ENCODE measurements at places on chromosomes 6 and 20.

- no peak for DNase-seq
Observed at GRCh38 chr20:31823360-31824124, 4.4 kb downstream of the MYLK2 start.

- no peak for DNase-seq
Observed at GRCh38 chr6:12311106-12311505, 20.9 kb downstream of the EDN1 start.

DNA sequence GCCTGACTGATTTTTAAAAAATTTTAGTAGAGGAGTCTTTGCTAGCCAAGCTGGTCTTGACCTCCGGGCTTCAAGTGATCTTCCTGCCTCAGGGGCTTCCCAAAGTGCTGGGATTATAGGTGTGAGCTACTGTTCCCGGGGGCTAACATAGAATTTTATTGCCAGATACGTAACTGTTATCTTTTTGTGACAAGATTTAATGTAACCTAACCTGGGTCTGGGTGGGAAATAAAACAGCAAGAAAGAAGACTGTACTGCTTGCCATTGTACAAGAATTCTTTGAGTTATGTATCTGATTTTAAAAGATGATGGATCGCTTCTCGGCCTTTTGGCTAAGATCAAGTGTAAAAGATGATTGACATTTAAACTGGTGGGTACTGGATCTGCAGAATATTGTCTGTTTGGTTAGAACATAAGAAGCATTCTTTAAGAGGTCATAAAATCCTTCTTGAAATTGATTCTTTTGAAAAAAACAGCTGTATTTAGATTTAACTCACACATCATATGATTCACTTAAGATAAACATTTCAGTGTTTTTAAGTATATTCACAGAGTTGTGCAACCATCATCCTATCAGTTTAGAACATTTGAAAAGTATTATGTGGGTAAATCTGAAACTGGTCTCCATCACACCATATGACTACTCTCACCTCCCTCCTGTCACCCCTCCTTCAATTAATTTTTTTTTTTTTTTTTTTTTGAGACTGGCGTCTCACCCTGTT lies 21.6 kb downstream of the TPX2 start:
- DNase-seq: no peak

DNA sequence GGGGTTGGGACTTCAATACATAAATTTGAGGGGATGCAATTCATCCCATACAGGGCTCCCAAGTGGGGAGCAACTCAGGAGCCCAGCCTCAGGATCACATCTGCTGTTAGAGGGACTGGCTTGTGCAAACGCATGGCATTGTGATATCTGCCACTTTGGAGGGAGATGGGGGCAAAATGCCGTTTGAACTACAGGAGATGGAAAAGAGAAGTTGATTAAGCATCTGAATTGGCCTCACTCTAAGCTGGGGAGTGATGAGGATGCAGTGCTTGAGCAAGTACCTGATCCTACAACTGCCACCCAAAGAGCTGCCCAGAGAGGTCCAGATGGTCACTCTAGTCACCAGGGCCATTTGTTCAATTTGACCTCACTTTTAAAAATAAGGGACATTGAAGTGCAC lies 2.0 kb downstream of the LY86 start:
- no peak for DNase-seq

DNA sequence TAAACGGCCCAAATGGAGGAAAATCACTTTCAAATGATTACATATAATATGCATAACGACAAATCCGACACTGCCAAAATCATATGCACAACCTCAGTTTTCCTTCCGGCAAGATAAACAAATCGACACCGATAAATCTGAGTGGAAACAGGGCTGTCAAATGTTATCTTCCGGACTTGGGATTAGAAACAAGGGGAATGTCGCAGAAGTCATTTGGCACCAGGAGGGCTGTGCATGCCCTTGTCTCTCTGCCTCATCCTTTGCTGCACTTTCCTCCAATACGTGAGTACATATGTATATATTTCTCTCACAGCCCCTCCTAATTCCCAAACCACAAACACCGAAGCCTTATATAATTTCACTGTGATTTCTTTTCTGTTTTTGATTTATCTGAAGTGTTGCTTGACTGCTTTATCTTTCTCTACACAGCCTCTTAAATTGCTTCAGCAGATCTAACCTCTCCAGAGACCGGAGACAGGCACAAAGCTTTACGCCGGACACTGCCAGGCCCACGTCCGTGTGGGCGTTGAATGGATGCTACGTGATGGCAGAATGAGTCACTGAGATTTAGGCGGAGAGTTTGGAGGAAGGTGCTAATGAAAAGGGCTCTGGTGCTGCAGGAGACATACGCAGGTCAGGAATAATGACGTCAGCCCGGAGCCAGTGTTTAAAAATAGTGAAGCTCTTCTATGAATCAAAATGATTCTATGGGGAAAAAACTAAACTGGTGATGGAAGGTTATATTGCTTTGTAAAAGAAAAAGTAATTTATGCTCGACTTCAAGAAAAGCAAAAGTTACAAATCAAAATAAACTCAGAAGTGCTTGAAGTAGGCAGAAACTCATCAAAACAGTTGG lies 21.0 kb upstream of the PRELID3B start:
- DNase-seq: peak; percentile 56

- DNase-seq: no peak
Observed at GRCh38 chr6:30806581-30807183, 62.3 kb upstream of the IER3 start.

DNA sequence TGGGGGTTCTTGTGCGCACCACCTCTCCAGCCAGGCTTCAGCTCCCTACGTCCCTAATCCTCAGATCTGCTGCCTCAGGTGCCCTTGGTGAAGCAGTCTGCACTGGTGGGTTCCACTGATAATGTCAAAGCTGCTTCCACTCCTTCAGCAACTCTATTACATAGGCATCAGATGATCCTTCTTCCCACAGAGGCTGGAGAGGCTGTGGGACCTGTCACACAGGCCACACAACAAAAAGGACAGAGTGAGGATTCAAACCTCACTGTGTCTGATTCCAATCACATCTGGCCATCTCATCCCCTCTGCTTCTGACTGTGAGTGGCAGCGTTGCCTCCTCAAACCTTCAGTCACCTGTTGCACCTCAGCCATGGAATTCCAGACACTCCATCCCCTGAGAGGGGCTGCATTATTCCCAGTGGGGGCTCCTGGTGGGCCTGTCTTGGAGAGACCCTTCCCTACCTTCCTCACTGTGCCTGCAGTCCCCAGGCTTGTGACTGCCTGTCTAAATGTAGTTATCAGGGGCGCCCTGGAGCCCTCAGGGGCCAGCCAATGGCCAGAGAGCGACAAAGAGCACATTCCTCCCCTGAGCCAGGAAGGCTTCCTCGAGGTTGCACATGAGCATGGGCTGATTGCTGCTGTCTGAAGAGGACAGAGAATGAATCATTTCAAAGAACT lies 211.4 kb upstream of the ECI2 start:
- peak; percentile 43 for DNase-seq

DNA sequence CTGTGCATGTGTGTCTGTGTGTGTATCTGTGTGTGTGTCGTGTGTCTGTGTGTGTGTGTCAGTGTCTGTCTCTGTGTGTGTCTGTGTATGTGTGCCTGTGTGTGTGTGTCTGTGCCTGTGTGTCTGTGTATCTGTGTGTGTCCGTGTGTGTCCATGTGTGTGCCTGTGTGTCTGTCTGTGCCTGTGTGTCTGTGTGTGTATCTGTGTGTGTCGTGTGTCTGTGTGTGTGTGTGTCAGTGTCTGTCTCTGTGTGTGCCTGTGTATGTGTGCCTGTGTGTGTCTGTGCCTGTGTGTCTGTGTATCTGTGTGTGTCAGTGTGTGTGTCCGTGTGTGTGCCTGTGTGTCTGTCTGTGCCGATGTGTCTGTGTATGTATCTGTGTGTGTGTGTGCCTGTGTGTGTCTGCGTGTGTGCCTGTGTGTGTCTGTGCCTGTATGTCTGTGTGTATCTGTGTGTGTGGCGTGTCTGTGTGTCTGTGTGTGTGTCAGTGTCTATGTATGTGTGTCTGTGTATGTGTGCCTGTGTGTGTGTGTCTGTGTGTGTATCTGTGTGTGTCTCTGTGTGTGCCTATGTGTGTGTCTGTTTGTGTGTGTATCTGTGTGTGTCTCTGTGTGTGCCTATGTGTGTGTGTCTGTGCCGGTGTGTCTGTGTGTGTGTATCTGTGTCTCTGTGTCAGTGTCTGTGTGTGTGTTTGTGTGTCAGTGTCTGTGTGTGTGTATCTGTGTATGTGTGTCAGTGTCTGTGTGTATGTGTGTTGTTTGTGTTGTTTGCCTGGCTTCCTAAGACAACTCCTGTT lies 11.6 kb downstream of the SNPH start:
- DNase-seq: no peak

DNA sequence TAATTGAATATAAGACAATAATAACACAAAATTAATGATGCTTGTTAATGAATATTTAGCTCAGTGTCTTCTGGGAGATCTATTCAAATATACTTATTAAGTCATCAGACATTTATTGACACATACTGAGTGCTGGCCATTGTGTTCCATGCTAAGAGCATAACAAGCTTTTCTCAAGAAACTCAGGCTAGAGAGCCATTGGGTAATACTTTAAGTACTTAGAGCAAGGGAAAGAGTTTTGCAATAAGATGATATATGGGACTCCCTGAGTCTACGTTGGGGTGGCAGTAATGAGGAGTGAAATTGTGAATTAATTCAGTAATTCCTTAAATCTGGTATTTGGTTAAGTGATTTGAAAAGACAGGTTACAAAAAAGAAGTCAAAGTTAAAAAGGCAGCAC lies 11.1 kb downstream of the TMEM200A start:
- DNase-seq: no peak

Data from heart right ventricle (tissue), 16 donors.